ENCODE measurements at places on chromosomes 7 and 10.
A peak's percentile ranks its signal among the peaks of the same experiment; 100 is the strongest.

DNA sequence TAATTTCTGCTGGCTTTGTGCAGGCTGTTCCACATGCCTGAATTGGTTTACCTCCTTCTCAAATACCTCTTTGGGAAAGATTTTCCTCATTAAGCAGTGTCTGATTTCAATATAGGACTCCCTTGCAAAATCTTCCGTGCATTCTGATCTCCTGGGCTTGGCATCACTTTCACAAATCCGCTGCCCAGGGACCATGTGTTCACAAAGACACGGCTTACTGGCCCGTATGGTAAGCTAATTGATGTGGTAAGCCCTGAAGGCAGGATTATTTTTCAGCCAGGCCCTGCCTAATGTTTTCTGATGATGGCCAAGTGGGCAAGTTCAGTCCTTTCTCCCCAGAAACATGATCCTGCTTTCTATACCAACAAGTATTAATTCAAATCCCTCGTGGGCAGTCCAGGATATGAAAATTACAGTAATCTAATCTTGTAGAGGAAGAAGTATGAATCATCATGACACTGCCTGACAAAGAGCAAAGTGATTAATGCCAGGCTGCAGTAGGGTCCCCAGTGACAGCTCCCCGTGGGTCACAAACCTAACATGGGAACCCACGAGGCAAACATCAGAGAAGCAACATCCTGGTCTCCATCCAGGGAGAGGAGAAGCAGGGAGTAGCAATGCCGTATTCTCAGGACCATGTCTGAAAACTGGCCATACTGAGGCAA lies 11.6 kb upstream of the SVIL start:
- peak; percentile 93 for DNase-seq

DNA sequence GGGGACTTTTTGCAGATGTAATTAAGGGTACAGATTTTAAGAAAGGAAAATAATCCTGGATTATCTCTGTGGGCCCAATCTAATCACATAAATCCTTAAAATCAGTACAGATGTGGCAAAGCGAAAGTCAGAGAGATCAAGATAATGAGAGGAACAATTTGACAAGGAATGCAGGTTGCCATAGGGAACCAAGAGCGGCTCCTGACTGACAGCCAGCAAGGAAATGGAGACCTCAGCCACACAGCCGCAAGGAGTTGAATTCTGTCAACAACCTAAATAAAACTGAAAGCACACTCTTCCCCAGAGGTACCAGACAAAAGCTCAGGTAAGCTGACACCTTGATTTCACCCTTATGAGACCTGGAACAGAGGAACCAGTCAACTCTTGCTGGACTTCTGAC lies 3.4 kb upstream of the PNPLA8 start:
- peak; percentile 32 for DNase-seq

- no peak for DNase-seq
Observed at GRCh38 chr7:135217645-135218509, 6.6 kb upstream of the WDR91 start.

- DNase-seq = no peak
Observed at GRCh38 chr10:29415876-29416275, 127.0 kb downstream of the LYZL1 start.

- no peak for DNase-seq
Observed at GRCh38 chr7:46175221-46175620, 254.1 kb upstream of the IGFBP3 start.
